ENCODE measurements at places on chromosomes 2 and 18. TPM values are rescaled to one million over a fixed set of nuclear protein-coding genes. Genes with fewer than 3 reads are reported as not detected.

LONRF2 gene
- 9.7 TPM for total RNA-seq

DBI gene
- 222 TPM for total RNA-seq

KIF1A gene
- total RNA-seq = 280 TPM

TRABD2A gene
- 0.68 TPM for total RNA-seq

CCT4 gene
- 236 TPM for total RNA-seq

- no peak for DNase-seq
These were observed 940 bp downstream of the XRCC5 start for GRCh38 chr2:216109962-216110614.

DNA sequence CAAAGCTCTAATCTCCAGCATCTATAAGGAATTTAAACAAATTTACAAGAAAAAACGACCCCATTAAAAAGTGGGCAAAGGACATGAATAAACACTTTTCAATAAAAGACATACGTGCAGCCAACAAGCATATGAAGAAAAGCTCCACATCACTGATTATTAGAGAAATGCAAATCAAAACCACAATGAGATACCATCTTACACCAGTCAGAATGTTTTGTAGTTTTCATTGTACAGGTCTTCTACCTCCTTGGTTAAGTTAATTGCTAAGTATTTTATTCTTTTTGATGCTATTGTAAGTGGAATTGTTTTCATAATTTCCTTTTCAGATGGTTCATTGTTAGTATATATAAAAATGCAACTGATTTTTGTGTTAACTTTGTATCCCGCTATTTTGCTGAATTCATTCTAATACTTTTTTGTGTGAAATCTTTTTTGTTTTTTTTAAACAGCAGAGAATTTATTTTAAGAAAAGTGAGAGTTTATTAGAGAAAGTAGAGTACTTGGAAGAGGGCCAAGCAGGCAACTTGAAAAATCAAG lies 40.7 kb downstream of the SLC39A10 start:
- no peak for DNase-seq

DNA sequence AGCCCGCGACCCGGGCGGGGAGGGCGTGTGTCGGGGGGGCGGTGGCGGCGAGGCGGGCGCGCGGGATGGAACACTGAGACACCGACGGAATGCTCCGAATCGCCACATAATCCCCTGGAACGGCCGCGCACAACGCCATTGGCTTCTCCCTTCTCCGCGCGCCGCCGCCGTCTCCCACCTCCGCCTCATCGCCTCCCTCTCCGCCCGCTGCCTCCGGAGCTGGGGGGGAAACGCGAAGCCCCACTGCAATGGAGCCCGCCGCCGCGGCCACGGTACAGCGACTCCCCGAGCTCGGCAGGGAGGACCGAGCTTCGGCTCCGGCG lies at the start of gene PHLPP1:
TSS of gene PHLPP1 (plus strand) at position 106 of the 323 bp plus-strand sequence. CDS start at position 249, 143 bp downstream.
- no peak for DNase-seq

DNA sequence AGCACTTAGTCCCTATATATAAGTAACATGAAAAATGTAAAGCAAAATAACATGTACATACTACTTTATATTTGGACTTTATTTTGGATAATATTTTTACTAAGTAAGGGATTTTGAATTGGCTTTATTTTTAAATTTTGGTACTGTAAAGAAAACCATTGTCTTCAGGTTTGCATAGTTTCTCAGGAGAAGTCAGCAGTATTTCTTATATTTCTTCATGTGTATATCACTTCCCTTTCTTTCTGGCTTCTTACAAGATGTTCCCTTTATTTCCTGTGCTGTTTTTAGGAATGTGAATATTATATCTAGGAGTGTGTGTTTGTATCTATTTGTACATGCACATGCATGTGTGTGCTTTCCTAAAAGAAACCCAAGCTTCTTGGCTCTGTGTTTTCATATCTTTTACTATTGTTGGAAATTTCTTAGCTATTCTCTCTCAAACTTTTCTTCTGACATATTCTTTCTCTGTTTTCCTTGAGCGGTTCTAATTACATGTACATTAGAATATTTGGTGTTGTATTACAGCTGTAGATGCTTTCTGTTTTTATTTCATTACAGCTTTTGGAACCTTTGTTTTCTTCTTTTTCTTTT lies 1549.7 kb upstream of the ACVR2A start:
- DNase-seq = no peak

GRCh38 chr2:126657148-126657635 lies 1.2 kb downstream of the GYPC start:
- no peak for DNase-seq

Data from Calu3 (cell line).